Transverse colon (tissue), 4 donors: ENCODE measurements at places on chromosomes 3 and 15.

GRCh38 chr3:59880717-59881116 lies 830.9 kb upstream of the CFAP20DC start:
- DNase-seq: no peak

DNA sequence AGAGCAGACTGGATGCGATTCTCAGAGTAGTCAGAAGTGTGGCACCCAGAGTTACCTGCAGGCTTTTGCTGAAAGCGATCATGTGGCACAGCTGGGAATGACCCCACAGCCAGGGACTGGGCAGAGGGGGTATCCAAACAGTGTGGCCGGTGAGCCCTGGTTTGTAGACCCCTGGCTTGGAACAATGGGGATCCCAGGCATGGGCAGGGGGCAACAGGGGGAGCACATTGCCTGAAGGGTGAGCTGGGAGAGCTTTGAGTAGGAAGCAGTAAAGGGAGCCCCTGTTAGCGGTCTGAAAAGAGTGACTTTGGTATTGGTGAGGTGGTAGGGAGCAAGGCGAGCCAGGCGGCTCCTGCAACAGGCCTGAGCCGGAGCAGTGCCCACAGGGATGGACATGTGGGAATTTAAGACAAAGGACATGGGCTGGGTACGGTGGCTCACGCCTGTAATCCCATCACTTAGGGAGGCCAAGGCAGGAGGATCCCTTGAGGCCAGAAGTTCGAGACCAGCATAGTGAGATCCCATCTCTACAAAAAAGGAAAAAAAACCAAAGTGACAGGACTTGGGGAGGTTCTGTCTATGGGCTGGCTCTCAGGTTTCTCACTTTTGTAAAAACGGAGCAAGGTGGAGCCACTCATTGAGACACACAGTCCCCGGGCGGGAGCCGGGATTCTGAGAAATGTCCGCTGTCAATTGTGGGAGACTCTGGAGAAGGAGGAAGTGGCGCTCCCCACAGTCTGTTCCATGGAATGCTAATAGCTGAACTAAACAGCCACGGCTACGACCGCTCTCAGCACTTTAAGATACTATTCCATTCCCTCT lies 223.8 kb upstream of the LYSMD4 start:
- DNase-seq: no peak

DNA sequence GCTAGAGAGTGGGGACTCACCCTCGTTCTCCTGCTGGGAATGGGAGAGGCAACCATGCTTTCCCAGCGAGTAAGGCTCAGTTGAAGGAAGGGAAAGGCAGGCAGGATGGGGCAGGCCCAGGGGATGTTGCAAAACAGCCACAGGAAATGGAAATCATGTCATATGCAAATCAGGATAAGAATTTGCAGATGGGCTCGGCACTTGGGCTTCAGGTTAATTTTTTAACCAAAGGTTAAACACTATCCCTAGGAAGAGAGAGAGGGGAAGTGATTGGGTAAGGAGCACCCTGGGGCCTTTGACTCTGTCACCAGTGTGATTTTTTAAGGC lies 14.6 kb upstream of the PLA2G4E start:
- DNase-seq: peak; percentile 41

DNA sequence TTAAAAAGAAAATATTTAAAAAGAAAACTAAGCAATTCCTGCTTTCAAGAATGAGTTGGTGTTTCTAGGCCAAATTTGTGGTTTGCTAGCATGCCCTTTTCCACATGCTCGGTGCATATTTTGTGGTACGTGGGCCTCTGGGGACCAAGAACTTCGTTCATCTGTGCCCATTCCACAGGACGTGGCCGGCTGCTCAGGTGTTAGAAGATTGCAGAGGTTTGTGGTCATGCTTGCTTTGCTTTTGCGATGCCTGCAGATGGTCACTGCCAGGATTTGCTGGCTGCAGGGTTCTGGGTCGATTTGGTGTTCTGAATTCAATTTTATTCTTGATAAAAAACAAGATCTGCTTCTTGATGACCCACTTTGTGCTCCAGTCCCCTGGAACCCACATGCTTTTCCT lies 7.5 kb downstream of the PSTPIP1 start:
- no peak for DNase-seq

DNA sequence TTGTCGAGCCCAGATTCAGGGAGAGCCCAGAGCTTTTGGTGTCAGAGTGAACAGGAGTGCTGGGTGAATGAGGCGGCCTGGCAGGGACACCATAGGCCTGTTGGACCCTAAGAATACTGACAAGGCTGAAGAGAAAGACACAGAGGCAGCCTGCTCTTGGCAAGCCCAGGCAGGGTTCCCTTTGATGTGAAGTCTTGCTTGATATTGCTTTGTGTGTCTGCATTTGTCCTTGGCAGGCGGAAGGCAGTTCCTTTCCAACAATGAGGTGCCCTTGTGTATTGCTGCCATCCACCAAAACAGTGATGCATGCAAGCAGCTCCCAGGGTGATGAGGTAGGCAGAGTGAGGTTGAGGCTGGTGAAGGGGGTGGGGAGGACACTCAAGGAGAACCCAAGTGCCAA lies 152.7 kb upstream of the TSC22D2 start:
- no peak for DNase-seq

GRCh38 chr3:12556690-12557472 lies at the start of gene MKRN2:
TSS of gene MKRN2 (plus strand) at chr3:12557087. CDS start at chr3:12557151, 64 bp downstream.
- DNase-seq: peak; percentile 91

DNA sequence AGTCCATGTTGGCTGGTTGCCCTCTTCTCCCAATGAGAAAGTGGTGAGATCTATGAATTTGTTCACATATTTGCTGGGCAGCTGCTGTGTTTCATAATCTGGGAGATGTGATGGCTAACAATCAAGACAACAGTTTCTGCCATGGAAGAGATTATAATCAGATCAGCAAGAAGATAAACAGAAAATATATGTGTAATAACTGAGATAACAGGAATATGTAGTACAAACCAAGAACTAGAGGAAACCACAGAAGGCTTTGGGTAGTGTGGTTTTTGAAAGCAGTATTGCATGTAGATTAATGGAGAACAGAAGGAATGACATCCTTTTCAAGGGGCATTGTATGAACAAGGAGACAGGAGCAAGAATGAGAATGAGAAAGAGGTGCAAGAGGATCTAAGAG lies 12.2 kb upstream of the CSTA start:
- DNase-seq: no peak

DNA sequence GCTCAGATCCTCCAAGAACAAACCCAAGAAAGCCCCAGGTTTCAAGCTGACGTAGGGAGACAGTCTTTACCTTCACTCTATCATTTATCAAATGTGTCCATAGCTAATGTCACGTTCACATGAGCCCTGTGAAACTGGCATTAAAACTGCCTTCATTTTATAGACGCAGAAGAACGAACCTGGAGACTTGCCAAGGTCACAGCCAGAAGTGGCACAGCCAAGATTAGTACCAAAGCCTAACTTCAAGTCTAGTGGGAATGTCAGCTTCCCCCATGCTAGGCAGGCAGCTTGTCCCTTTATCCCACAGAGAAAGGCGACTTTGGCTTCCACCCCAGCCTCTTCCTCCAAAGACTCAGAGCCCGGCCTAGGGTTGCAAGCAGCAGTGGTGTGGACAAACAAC lies 517.2 kb downstream of the SHQ1 start:
- no peak for DNase-seq

DNA sequence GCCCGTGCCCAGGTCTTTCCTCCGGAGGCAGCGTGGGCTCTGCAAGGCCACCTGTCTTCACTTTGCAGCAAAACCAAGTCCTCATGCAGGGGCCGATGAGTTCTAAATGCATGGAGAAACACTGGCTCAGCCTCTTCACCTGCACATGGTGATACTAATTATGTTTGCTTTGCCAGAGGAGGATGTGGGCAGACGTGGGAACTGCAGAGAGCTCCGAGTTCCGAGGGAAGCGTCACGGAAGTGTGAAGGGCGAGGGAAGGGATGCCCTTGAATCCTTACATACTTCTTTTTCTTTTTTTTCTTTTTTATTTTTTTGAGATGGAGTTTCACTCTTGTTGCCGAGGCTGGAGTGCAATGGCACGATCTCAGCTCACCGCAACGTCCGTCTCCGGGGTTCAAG lies 74.8 kb downstream of the GABRG3 start:
- no peak for DNase-seq

- DNase-seq: no peak
Observed at GRCh38 chr3:159821736-159822135, 166.9 kb upstream of the IL12A start.

- peak; percentile 59 for DNase-seq
Observed at GRCh38 chr3:192063570-192063969, 602.6 kb downstream of the PYDC2 start.

DNA sequence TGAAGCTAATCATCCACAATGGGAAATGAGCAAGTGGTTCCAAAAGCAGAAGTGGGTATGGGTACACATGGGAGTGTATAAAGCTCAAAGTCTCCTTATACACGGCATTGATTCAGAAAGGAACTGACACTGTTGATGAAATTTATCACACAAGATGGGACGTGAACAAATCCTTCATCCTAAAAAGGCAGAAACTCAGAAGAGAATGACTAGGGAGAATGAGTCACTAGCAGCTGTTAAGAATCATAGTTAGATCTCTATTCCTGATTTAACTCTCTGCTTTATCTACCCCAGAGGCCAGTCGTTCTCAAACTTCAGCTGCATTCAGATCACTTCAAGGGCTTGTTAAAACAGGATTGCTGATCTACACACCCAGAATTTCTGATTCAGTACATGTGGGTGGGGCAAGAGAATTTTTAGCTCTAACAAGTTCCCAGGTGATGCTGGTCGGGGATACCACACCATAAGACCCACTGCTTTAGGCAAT lies 97.7 kb upstream of the PHLDB2 start:
- no peak for DNase-seq

DNA sequence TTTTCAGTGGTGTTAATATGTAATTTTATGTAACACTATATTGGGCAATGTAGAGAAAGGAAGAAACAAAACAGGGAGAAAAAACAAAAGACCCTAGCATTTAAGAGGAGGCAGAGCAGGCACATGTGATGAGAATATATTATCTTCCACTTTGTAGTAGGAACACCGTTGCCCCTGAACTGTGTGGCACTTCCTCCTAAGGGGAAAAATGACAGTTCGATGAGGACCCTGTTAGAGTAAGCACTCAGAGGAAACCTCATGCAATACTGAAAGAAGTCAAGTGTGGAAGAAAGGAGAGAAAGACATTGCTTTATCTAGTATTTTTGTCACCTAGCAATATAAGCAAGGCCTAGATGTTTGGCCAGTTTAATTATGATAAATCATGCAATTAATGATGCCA lies 32.2 kb downstream of the ARPP21 start:
- DNase-seq: no peak

DNA sequence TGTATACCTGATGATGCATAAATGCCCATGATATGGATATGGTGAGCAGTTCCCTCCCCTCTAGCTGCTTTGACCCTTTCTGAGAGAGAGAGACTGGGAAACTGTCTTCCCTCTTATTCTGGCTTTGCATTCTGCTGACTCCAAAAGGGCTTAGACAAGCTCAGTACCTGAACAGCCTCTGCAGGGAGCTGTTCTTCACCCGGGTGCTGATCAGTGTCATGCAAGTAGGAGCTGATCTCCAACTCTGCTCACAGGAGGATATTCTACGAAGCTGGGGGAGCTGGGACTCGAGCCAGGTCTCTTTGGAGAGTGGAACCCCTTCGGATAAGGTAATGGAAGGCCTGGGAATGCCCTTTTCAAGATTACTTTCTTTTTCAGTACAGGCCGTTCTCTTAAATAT lies 237.1 kb downstream of the RYR3 start:
- DNase-seq: no peak

DNA sequence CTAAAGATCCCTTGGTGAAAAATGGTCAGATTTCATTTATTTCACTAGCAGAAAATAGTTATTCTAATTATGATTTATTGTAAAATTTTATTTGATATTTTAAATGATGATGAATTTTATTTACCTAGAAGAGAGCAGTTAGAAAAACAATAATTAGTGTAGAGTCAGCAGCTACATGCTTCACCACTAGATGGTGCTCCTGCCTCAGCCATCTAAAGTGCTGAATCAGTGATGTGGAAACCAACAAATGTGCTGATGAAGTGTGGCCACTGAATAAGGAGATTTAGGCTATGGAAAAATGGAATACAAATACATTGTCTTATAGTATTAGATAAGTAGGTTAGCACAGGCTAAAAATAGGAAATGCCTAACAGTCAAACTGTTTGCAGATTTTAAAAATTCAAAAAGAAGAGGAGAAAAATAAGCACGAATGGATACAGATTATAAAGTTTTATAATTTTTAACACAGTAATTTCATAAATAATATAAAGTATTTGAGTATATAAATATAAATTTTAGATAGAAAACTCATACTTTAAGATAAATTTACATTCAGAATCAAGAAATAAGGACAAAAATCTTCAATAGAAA lies 109.8 kb downstream of the PPP2R3A start:
- peak; percentile 75 for DNase-seq

GRCh38 chr3:59783468-59783988 lies 733.7 kb upstream of the CFAP20DC start:
- no peak for DNase-seq

GRCh38 chr3:191792580-191792979 lies 331.6 kb downstream of the PYDC2 start:
- no peak for DNase-seq

DNA sequence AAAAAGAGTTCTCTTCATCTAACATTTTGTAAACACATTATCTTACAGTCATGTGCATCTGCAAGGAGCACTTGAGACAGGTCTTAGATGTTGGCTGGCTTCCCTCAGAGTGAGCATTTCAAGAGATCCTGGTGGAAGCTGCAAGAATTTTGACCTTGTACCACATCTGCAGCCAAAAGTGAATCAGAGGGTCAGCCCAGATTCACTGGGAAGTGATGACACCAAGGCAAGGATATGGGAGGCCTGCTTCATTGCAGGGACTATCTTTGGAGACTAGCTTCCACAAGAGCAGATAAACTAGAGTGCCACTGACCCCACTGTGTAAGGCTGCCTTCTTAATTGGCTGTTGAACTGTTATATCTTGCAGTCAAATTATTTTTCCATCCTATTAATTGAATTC lies 21.3 kb upstream of the GADL1 start:
- no peak for DNase-seq

- DNase-seq: no peak
Observed at GRCh38 chr15:42845581-42845980, 75.0 kb downstream of the TTBK2 start.

GRCh38 chr15:90213122-90213817 lies 12.1 kb downstream of the SEMA4B start:
- peak; percentile 72 for DNase-seq

DNA sequence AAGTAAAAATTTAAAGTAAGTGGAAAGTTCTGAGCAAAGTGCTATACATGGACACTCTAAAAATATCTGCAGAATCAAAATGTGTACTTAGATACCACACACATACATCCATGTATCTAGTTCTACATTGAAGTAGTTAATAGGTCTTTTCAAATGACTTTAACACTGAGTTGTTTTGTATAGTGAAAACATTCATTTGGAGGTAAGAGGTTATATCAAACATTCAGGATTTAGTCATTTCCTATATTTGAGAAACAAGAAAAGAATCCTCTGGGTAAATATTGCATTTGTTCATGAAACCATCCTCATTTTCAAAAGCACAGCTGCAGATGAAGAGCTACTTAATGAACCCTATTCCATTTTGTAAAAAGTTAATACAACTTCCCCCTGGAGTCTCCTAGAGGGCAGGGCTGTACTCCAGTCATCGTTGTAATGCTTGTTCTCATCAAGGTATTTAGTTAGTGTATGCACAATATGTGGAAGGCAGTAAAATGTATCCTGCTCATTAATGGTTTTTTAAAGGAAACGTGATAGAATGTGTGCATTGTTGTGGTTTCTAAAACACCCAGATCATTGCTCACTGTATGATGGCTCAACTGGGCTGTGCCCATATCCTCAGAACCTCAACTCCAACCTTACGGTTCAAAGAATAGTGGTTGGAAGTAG lies 26.2 kb downstream of the ARPP21 start:
- no peak for DNase-seq

GRCh38 chr3:138673641-138674530 lies 65.3 kb downstream of the FAIM start:
- DNase-seq: no peak
